ENCODE measurements at places on chromosomes 2 and 18.

GRCh38 chr2:146701183-146701582, 1143.6 kb upstream of the ACVR2A start:
- no peak for DNase-seq

GRCh38 chr2:21228041-21228895, 104.5 kb downstream of the TDRD15 start:
- no peak for DNase-seq

DNA sequence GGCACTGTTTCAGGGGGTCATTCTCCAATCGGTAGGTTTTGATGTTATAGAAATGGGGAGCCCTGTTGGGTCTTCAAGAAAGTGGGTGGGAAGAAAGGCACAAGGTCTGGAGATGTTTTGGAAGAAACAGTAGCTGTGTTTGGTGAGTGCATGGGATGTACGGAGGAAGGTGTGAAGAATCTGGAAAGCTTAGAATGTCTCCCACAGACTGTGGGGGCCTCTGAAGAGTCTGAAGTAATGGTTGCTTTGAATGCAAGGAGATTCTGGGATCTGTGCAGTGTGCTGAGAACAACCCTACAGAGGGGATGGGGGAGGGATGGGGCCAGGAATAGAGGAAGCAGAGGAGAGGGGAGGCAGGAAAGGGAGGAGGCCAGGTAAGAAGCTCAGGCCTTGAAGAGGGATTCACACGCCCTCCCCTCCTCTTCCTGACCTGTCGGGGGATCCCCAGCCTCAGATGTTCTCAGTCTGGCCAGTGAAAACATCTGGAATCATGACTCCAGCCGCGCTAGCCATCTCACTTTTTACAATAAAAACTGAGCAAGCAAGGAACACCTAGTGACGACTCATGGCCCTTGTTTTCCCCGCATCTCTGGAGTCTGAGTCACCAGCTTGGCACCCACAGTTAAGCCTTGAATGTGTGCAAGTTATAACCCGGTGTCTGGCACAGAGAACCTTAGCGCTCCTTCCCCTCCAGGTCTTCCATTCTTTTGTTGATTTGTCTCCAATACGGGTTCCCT, 74.2 kb downstream of the SH3BP4 start:
- no peak for DNase-seq

DNA sequence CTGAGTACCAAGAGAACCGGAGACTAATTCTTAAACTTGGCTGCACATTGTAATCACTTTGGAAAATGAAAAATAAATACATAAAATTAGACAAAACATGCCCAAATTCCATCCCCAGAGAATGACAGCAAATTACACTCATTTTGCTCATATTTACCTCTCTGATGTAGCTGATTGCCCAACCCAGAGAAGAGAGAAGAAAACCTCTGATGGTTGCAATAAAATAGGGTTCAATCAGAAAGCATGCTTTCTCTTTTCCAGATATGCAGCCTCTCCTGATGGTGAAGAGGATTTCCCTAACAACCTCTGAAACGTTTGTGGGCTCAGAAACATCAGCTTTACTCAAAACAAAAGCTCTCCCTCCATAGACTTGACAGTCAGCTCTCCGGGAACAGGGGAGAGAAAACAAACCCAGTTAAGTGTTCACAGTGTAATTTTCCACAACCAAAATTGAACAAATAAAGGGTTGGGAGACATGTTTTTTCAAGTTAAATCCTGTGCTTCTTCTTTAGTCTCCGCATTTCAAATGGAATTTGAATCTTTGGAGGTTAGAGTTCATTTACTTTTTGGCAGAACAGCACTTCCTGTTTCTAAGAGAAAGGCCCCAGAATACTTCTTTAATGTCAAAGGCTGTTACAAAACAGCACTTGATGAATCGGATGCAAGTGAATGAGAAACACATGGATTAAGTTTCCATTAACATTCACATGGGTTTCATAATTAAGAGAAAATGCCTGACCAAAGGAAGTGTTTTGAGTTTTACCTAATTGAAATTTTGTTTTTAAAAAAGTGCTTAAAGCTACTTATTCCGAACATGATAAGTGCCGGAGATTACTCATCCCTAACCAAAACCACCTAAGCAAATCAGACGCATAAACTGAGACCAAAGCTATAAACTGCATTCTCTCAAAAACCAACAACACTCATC, 570.1 kb upstream of the SYT4 start:
- DNase-seq: no peak

DNA sequence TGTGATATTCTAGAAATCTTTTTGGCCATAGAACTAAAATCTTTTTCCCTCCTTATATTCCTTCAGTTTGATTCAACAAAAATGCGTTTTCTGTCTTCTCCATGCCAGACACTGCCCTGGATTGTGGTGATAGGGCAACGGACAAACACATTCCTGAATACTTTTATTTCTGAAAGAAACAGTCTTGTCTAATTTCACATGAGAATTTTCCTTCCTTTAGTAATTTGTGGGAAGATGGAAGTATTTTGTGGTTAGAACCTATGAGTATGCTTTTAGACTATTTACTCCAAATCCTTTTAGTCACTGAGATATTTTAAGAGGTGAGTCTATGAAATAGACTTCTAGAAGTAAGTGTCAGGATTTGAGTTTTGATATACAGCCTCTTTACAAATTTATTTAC, 49.6 kb downstream of the COL5A2 start:
- DNase-seq: no peak

DNA sequence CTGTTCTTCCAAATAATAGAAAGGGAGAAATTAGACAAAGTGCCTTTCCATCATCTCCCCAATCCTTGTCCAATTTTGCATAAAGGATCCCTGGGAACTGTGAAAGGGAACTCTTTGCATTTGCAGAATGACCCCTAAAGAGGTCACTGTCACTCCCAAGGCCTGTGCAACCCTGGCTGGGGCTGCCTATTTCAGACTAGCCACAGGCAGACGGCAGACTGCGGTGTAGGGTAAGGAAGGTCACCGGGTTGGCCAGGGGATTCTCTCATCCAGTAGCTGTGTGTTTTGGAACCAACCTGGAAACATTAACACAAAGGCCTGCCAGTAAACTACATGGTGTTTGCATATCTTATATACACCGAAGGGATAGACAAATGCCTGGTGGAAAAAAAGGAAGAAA, 818.7 kb downstream of the BCL11A start:
- DNase-seq: no peak

- no peak for DNase-seq
Measured at GRCh38 chr18:38851526-38851925, 1285.9 kb upstream of the CELF4 start.

DNA sequence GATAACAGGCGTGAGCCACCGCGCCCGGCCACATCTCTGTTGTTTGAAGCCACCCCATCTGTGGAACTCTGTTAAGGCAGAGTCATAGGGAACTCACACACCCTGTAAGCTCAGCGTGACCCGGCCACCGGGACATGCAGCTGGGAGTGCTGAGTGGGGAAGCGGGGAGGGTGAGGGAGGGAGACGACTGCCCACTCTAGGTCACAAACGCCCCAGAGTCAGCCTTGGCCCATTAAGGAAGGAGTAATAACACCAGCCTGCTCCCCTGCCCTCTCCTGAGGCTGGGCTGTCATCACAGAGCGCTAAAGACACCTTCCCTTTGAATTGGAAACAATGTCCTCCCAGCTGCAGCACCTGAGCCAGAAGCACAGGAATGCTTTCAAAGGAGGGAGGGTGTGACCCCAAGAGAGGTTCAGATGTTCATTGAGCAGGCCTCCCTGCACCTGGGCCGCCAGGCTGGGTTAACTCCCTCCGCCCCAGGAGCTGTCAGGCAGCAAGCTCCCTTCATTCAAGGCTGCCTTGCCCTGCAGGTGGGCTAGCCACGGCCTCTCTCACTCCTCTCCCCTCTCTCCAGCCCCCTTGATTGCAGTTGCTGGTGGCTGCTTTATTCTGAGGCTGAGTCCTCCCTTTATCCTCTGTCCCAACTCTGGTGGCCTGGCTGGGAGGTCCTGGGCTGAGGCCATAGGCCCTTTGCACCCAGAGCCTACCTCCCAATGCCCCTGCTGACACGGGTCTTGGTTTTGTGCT, 77.2 kb upstream of the HPCAL1 start:
- DNase-seq: no peak

DNA sequence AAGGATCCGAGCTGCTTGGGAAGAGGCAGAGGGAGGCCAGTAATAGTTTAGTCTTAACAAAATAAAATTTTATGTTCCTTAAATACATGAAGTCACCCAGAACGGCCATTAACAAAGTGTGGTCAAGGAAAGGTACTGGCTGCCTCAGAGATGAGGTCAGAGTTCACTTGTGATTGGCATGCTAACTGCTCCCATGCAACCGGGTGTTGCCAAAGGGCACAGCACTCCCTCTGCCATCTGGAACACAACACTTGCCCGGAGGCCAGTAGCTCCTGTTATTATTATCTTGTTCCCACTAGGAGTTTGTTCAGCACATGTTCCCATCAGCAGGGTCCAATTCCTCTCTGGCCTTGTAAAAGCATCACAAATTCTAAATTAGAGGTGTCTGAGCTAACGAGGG, 207.0 kb downstream of the CYP26B1 start:
- no peak for DNase-seq

- DNase-seq: no peak
Measured at GRCh38 chr2:144944546-144945220, 424.8 kb upstream of the ZEB2 start.

- no peak for DNase-seq
Measured at GRCh38 chr2:64696636-64697035, 42.9 kb upstream of the SERTAD2 start.

GRCh38 chr2:237153181-237153580, 67.5 kb downstream of the COPS8 start:
- DNase-seq: no peak

- no peak for DNase-seq
Measured at GRCh38 chr2:25617948-25618646, 55.3 kb downstream of the DTNB start.

- no peak for DNase-seq
Measured at GRCh38 chr2:98180456-98180855, 93.5 kb downstream of the VWA3B start.

GRCh38 chr2:88707003-88707402, 15.5 kb downstream of the RPIA start:
- no peak for DNase-seq

DNA sequence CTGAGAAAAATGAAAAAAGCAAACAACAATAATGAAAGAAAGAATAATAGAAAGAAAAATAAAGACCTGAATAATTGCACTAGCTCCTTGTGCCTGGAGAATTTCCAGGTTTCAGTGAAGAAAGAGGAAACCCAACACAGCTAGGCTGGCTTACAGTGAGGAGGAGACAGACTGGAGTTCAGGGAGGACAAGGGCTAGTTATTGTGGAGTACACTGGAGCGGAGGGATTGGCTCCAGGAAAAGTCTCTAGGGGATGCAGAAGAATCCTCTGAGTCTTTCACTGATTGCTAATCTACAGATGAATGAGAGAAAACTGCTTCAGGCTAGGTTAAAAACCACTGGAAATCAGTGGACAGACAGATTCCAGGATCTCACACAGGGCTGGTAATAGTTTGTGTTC, 163.6 kb upstream of the RBMS1 start:
- no peak for DNase-seq

- no peak for DNase-seq
Measured at GRCh38 chr2:98761909-98762308, 31.0 kb upstream of the MGAT4A start.

DNA sequence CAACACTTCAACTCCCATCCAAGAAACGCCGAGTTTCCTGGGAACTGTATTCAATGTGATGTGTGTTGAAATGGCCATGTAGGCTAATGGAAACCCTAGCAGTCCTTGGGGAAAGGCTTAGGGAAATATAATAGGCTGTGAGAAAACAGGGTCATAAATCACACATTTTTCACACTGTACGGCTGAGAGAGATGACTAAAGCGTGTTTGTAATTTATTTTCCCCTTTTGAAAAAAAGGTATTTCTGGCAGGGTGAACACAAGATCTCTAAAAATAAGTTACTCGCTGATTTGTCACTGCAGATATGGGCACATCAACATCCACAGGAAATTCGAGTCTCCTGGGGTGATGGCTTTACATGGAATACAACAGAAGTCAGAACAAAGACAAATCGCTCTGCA, 109.6 kb upstream of the ST6GAL2 start:
- DNase-seq: no peak

GRCh38 chr18:31197676-31198075, 35.0 kb upstream of the DSC1 start:
- DNase-seq: no peak

GRCh38 chr18:61595615-61596251, 262.5 kb downstream of the CDH20 start:
- DNase-seq: no peak

GRCh38 chr2:164562666-164563065, 58.6 kb downstream of the GRB14 start:
- no peak for DNase-seq

DNA sequence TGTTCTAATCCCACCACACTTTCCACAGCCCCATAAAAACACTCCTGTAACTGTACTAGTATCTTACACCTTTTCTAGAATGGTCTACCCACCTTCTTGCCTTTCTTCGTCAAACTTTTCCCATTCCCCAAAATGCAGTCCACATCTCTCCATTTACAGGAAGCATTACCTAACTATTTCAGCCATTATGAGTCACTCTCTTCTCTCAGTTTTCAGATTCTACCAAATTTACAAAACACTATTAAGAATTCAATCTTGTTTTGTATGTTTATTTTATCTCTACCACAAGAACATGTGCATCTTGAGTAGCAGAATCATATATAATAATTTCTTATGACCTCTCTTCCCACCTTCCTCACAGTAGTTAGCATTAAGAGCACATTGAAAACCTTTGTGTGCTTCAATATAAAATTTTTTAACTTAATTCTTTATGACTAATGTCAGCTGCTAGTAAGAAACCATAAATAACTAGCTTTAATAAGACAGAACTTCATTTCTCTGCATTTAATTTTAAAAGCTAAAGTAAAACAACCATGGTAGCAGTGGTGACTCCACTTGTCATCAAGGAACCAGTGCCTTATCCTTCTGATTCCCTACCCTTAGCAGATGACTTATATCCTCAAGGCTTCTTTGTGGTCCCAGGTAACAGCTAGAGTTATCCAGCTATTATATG, 56.6 kb upstream of the MAP2 start:
- DNase-seq: no peak

DNA sequence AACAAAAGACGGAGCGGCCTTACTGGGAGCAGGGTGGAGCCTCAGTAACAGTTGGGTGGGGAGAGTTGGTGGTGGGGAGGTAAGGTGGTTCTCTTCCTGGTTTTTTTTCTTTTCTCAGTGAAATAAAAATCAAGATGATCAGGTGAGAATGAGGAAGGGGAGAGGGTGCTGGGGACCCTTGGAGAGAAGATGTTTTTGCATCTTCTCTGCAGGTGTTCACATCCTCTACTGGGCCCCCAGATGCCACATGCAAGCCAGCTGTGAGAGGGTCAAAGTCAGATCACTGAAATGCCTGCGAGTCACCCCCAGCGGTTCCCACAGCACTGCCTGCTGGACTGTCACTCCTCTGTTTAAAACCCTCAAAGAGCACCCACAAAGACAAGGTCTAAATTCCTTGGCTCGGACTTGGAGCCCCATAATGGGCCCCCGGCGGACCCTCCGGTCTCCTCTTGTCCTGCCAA, 69.8 kb upstream of the FHL2 start:
- DNase-seq: no peak

- DNase-seq: no peak
Measured at GRCh38 chr2:85712849-85713612, 18.9 kb downstream of the GNLY start.
